ENCODE measurements at places on chromosomes 11 and 22.

DNA sequence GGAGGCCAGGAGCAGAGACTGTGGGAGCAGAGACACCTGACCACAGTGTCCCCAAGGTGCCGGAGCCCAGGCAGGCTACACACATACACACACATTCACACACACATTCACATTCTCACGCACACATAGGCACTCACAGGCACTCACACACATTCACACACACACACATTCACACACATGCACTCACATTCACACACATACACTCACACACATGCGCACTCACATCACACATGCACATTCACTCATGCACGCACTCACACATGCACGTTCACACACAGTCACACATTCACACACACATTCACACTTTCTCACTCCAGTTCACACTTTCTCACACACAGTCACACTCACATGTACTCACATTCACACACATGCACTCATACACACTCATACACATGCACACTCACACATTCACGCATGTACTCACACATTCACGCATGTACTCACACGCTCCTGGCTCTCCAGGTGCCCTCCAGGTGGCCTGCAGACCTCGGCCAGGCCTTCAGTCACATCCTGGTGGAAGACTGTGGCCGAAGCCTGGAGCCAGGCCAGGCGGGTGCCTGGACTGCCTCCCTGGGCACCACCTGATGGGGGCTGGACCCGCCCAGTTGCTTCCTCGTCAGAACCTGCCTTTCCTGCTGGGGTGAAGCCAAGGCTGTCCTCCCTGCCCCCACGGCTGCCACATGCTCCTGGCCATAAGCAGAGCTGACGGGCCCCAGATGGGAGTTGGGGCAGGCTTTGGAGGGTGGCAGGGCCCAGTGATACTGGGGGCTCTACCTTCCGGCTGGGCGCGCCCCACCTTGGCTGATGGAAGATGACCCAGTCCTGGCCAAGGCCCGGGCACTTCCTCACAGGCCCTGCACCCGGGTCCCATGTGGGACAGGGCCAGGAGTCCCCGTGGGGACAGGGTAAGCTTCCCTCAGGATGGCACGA, 89.5 kb downstream of the WNT7B start:
- no peak for DNase-seq

GRCh38 chr11:86144846-86145245, 76.0 kb upstream of the PICALM start:
- DNase-seq = no peak

DNA sequence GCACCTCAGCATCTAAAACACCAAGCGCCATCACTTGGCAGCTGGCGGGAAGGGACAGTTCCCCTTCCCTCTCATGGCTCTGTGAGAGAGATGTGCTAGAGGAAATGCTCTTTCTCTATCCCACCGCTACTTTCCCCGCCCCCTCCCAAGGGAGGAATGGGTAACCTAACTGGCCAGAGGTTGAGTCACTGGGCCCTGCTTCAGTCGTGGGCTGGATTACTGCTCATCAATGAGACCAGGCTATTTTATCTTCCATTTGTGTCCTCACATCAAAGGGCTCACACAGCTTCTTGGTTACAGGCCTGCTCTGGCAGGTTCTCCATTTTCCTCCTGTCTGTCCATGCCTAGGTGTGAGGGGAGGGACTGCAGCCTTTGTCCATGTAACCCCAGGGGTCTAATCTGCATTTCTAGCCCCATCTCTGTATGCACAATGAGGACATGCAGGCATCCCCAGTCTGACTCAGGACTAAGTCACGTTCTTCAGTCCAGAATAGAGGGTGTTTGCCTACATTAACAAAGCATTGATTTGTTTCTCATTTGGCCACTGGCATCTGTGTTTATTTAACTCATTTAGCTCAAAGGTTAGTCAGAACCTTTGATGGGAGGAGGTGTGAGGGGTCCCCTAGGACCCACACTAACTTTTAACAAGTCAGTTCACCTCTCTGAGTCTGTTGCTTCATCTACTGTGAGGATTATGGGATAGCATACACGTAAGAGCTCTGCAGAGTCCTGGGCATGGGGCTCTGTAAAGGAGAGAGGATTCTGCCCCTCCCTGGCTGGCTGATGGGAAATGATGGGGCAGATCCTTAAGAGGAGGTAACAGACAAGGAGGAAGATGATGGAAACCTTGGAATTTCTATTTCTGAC, 99.1 kb downstream of the XRRA1 start:
- no peak for DNase-seq

DNA sequence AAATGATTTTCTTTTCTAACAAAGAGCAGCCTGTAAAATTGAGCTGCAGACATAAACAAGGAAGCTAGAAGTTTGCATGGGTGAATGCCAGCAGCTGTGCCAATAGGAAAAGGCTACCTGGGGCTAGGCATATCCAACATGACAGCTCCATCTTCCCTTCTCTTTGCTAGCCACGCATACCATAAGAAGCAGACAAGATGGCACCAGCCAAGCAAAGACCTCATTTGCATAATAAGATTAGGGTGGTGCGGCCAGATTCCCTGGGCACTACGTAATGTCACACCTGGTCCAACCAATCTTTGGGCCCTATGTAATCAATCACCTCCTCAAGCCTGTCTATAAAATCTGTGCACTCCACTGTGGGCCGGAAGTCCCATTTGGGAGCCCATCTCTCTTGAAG, 108.3 kb downstream of the SWAP70 start:
- DNase-seq = no peak

- no peak for DNase-seq
These were observed 15.8 kb downstream of the CDKN1C start for GRCh38 chr11:2869561-2870427.

DNA sequence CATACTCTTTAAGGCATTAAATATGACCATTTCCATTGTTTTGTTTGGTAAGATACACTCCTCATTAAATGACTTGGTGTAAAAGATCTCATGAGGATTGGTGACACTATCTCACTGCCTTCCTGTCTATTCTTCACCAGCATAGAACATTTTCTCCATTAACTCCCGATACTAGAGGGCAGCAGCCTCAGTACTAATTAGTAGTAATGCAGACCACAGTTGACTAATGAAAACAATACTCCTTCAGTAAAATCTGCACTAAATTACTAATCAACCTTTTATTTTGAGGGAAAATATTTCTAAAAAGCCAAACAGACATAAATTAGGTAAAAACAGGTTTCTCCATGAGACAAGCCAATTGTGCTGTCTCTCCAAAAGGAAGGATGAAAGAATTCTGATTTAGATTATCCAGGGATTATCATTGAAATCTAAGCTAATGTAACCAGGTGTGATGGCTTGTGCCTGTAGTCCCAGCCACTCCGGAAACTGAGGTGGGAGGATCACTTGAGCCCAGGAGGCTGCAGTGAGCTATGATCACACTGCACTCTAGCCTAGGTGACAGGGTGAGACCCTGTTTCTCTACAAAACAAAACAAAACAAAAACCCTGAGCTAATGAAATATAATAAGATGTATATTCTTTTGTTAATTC, 9.4 kb downstream of the PGM2L1 start:
- peak; percentile 54 for DNase-seq

- DNase-seq = no peak
These were observed 2.0 kb downstream of the GNAZ start for GRCh38 chr22:23072077-23072910.

- DNase-seq = no peak
These were observed 13.0 kb upstream of the OR6A2 start for GRCh38 chr11:6812390-6813005.

- DNase-seq = no peak
These were observed 533.3 kb downstream of the OPCML start for GRCh38 chr11:132999031-132999430.

DNA sequence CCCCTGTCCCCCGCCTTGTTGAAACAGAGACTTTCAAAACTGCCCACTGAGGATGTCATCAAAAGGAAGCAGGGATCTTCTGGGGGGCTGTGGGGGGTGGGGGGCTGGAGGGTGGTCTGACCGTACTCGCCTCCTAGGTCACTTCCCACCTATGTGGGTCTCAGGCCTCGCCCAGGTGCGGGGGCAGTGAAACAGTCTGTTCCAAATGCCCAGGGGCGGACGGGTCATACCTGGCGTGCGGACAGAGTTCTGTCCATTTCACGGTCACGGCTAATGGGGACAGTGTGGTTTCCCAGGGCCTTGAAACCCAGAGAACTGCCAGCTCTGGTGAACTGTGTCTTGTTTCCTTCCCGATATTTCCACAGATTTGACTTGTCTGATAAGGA, 27.2 kb downstream of the ANO1 start:
- no peak for DNase-seq

GRCh38 chr22:19814428-19814827, 40.2 kb downstream of the GNB1L start:
- DNase-seq = no peak

DNA sequence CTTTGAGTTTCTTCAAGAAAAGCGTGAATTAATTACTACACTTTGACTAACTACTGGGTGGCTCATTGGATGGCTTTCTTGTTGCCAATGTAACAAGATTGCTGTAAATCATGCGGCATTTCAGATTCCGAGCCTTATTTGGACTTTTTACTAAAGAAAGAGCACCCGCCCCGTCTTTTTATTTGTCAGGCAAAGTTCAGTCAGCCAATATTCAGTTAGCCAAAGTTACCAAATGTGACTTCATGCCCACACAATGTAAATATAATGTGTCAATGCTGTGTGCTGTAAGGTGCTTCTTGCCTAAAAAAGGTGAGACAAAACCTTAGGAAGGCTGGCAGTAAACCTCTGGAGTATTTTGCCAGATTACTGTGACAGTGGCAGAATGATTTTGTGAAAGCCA, 14.8 kb downstream of the FLI1 start:
- DNase-seq = no peak

- DNase-seq = no peak
These were observed 16.1 kb downstream of the PKNOX2 start for GRCh38 chr11:125180413-125181305.

DNA sequence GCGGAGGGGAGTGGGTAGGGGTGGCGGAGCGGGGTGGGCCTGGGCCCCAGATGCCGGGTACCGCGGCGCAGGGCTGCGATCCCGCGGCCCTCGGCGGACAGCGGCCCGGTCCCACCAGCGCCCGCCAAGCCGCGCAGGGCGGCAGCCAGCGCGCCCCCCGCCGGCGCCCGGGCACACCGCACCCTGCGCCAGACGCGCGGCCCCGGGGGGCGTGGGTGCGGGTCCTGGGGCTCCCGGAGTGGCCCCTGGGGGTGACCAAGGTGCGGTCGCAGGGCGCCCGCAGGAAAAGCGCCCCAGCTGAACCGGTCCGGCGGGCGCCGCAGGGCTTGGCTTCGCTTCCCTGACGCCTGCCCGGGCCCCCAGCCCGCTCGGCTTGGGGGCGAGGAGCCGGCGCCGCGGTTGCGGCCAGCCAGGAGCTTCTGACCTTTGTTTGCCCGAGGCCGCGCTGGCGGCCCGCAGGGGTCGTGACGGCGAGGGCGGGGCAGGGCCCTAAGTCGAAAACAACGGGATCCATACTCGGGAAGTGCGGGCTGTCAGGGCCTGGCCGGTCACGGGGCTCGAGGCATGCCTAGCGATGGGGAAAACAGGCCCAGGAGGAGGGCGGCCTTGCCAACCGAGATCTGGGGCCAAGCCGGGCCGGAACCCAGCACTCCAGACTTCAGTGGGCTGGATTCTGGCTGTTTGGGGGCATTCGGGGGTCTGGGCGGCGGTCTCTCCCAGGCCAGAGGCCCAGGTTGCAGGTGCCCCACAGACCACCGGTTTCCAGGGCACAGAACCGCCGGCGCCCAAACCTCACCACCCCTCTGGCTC, 581 bp upstream of the AP5B1 start:
- DNase-seq = no peak

GRCh38 chr11:1932105-1932480, 12.6 kb downstream of the TNNT3 start:
- DNase-seq = no peak

DNA sequence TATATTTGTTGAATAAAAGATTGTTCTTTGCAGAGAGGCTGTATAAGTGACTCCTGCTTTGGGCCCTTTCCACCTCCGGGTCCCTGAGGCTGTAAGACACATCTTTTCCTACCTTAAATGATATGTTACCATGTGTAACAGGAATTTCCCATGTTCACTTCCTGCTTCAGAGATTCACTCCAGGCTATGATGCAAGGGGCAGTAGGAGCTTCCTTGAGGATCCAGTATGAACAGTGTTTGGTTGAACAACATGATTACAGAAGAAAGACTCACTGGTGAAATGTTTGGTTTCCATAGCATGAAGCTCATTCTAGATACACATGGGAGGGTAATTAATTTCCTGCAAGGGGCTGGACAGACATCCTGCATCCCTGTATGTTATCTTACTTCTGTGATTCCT, 25.6 kb upstream of the ZDHHC13 start:
- no peak for DNase-seq

- DNase-seq = no peak
These were observed 2.1 kb downstream of the WEE1 start for GRCh38 chr11:9575260-9576240.

Data from stimulated activated CD4-positive, alpha-beta T cell treated with anti-CD3 and anti-CD28 coated beads, Interleukin-1b, Interleukin-23, amount 100 ng/mL, for 24 hours (primary cell).